ENCODE measurements at places on chromosomes 7 and 10.

DNA sequence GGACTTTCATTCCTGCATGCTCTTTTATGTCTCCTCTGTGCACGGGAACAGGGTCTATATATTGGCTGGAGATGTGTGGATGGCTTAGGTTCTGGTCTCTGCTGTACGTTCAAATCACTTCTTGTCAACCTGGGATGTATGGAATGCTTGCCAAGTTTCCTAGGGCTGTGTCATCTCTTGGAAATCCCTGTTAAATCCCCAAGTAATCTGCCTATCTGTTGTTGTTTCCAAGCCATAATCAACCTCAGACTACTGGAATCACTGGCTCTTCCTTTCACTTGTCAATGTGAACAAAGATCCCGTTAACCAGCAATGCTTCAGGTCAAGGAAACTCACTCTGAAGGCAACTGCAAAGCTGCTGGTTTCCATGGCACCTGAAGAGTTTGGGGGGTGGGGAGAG lies 93.3 kb upstream of the FAM171A1 start:
- DNase-seq, result no peak

DNA sequence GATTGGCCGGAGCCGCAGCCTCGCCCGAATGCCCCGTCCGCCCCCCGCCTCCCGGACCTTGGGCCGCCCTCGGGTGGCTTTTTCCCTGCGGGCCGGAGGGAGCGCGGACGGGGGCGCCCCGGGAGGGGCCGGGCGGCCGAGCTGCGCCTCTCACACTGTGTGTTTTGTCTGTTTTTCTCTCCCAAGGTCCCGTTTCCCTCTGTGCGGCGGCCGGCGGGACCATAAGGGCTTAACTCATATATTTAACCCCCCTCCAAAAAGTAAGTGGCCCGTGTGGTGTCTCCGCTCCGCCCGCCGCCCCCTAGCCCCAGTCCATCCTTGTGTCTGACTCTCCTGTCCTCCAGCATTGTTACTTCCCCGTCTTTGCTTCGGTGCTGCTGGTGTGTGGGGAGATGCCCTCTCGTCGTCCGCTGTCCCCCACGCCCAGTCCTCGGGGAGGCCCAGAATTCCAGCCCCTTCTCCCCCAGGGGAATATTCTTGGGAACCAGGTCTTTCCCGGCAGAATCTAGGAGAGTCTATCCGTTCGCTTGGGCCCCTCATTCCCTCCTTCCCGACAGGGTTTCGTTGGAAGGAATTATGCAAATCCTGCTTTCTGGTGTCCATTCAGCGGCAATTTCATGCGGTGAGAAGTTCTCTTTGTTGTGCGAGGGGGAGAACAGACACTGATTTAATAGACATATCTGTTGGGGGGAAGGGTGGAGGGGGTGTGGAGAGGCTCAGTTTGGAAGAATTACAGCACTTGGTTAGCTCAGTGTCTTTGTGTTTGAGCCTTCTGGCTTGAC lies 1.3 kb downstream of the LCOR start:
- DNase-seq, result peak; percentile 69

- DNase-seq, result no peak
Measured at GRCh38 chr7:133102276-133103060, 20.6 kb upstream of the CHCHD3 start.

DNA sequence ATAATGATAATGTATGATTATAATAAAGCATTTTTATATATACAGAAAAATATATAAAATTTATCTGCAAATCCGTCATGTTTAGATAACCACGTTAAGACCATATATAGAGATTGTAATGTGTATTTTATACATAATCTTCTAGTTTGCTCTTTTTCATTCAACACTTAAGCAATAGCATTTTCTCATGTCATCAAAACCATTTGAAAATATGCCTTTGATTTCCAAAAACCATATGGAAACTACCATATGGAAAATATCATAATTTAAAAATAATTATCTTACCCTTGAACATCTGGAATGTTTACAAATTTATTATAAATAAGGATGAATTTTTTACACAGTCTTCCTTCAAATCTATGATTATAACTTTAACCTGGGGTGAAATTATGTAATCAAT lies 250.4 kb upstream of the NPSR1 start:
- DNase-seq, result no peak
